HFF-Myc (cell line): ENCODE measurements at places on chromosomes 16 and 17.

DNA sequence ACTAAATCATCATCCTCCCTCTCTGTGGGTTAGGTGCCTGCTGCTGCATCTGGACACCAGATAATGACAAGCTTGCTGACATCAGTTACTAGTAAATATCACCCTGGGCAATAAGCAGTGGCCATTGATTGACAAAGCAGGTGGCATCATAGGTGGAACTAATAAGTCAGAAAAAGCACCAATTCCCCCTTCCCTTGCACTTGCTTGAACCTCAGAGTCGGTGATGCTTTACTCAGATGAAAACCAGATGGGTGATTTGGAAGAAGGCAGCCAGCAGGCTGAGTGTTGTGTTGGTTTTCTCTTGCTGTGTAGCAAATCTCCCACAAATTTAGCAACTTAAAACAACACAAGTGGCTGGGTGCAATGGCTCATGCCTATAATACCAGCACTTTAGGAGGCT is 146.9 kb upstream of the NOL11 start:
- no peak for DNase-seq

- DNase-seq: no peak
Measured at GRCh38 chr17:20092973-20093626, 83.9 kb downstream of the SPECC1 start.

GRCh38 chr16:6646891-6647290 is 685.8 kb upstream of the RBFOX1 start:
- DNase-seq: no peak

GRCh38 chr17:81543339-81543675 is 8.8 kb downstream of the FAAP100 start:
- DNase-seq: no peak

GRCh38 chr17:50339381-50339780 is 6.5 kb upstream of the XYLT2 start:
- DNase-seq: no peak

DNA sequence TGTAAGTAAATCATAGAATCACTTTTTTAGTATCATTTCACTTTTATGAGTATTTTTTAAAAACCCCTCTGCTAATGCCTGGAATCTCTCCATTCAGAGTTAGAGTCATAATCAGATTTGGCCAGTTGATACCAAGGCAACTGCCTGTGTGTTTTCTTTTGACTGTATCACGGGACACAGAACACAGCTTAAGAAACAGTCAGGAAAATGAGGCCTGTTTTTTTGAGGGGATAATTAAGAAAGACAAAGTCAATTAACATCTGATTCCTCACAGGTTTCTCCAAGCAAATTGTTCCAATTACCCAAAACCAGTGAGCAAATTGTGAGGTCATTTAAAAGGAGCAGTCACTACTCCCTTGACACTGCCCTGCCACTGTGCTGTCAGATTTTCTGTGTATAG is 944.5 kb upstream of the SOX9 start:
- no peak for DNase-seq

DNA sequence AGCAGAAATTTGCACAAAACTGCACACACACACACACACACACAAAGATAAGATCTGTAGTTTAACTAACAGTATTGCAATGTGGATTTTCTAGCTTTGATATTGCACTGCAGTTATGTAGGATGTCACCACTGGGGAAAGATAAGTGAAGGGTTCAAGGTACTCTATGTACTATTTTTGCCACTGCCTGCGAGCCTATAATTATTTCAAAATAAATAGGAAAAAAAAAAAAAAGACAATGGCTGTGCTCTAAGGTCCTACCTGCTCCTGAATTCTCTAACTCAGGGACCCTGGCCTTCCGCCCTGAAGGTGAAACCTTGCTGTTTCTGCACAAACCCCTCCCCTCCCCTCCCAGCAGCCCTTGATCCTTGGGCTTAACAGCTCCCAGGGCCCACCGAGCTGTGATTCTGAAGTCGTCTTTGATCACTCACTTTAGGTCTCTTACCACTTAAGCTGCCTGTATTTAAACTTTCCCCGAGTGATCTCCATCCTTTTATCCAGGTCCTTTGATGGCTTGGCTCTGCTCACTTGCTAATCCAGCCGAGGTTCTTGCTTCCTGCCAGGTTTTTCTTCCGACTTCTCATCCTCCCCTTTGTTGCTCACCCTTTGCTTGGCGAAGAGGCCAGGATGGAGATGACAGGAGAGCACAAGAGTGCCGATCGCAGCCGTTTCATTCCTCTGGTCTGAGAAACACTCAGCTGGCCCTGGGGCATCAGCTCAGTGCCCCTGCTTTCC is 37.7 kb downstream of the TMEM114 start:
- no peak for DNase-seq

DNA sequence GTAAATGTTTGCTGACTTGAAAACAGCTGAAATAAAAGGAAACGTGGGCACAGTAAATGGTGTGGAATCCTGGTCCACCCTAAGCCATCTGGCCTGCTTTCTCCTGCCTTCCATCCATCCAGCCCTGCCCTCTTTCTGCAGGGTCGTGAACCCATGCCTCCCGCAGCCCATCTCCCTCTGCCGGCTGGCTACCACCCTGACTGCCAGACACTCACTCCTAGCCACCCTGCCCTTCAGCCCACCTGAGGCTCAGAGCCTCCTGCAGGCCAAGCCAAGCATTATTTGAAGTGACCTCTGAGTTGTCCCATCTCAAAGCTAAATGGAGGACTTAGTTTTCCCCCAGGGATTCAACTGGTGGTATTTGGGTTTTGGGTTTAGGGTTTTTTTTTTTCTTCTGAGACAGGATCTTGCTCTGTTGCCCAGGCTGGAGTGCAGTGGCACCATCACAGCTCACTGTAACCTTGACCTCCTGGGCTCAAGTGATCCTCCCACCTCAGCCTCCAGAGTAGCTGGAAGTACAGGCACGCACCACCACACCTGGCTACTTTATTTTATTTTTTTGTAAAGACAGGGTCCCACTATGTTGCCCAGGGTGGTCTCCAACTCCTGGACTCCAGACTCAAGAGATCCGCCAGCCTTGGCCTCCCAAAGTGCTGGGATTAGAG is 8.4 kb downstream of the ZDHHC1 start:
- DNase-seq: no peak

DNA sequence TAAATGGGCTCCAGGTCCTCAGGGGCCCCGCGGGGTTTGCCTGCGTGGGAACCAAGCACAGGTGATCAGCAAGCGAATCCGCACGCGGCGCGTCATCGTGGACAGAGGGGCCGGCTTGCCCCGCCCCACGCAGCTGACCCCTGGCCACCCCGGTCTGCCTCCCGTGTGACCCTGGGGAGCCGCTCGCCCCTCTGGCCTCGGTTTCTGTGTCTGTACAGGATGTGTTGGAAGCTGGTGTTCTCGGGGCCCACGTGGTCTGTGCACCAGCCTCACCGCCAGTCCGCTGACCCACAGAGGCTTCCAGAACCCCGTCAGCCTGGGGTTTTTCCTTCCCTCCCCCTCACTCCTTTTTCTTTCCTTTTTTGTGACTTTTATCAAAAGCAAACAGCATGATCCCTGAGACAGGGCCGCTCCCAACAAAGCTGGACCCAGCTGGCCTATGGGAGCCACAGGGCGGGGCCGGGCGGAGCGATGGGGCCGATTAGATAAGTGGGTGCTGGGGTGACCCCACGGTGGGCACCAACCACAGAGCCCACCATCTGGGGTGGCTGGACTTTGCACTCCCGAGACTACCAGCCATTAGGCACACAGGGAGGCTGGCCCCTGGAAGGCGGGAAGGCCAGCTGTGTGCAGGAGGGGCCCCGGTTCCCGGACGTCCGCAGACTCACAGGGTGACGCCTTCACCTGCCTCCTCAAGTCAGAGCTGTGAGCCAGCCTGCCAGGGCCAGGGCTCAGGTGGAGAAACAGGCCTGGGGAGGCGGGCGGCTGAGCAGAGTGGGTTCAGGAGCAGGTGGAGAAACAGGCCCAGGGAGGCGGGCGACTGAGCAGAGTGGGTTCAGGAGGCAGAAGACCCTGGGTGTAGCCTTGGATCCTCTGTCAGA is 56.0 kb downstream of the ZFPM1 start:
- no peak for DNase-seq

GRCh38 chr16:3857189-3858043 is 23.1 kb downstream of the CREBBP start:
- no peak for DNase-seq

DNA sequence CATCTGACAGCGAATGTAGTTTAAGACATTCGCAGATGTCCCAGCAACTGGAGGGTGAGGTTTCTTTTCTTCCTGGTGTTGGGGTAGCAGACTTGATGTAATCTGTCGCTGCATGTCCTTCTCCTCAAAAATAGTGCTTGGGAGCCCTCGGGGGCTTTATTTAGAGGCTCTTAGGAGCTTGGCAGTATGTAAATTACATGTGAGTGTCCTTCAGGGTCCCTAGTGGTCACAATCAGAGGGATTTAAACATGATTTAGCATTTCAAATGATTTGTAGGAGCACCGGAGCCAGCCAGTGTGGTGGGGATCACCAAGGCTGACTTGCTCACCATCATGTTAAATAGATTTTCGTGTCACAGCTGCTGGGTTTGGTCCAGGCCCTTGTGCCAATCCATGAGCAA is 8.8 kb upstream of the SALL1 start:
- DNase-seq: no peak

- DNase-seq: no peak
Measured at GRCh38 chr17:42920106-42920900, 19.7 kb downstream of the G6PC1 start.

GRCh38 chr17:10447026-10447931 is 22.1 kb downstream of the MYH4 start:
- no peak for DNase-seq
